Upper lobe of right lung (tissue), 1 donor: ENCODE measurements at places on chromosomes 5 and 9. TPM values are rescaled to one million over a fixed set of nuclear protein-coding genes. Genes with fewer than 3 reads are reported as not detected.

Gene CARTPT
- not detected for total RNA-seq

Gene FAT2
- 0.41 TPM for total RNA-seq

Gene CTNND2
- total RNA-seq, result 6.9 TPM

Gene CDC42SE2
- total RNA-seq, result 37.0 TPM

Gene CD180
- 3.0 TPM for total RNA-seq

Gene LECT2
- total RNA-seq, result not detected

DNA sequence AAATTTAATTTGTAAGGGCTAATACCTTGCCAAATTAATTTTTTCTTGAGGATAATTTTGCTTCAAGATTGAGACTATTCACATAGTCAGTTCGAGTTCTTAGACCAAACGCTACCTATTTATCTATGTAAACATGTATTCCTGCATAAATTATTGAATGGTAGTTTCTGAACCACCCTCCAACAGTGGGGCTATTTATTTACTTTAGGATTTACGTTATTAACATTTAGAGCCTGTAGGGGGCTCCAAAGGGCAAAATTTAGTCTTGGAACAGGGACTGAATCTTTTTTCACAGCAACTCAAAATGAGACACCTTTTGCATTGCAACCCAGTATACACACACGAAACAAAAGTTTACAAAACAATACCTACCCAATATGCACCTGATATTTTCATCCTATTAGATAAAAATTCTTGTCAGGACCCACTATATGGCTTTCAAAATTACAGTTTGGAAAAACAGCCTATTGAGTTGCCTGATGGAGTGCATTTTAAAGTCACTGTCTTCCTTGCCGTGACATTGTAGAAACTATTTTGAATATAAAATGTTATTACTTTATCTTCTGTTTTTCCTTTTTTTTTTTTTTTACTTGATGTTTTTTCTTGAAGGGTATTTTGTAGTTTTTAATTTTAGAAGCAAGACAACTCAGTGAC lies 47.1 kb upstream of the POU4F3 start:
- no peak for DNase-seq

- no peak for DNase-seq
Measured at GRCh38 chr9:88396836-88397577, 8.8 kb downstream of the SPIN1 start.

DNA sequence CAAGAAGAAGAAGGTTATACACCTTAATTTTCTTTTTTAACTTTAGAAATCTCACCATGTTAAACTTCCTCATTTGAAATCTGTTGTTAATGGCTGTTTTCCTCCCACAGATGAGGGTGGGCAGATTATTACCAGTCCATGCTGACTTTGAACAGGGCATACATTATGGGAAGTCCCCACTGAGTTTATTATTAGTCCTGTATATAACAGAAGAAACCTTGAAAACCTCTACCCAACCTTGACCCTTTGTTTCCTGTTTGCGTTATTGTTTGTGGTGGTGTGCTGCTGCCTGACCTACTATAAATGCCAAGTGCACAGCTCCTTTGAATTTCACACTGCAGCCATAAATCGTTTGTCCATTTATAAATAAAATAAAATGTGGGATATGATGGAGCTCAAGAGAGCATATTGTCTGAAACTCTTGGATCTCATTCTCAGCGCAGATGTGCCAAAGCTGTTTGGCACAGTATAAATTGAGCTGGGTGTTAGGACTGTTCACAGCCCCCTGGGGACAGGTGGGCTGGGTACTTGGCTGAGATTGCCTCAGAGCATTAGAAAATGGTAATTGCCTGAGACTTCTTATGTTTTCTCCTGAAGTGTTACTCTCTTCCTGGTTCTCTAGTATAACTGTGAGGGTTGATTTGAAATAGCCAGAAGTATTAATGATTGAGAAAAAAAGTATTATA lies 139.6 kb downstream of the SPATA31D1 start:
- DNase-seq, result no peak

- no peak for DNase-seq
Measured at GRCh38 chr5:96548905-96549304, 113.3 kb upstream of the CAST start.

DNA sequence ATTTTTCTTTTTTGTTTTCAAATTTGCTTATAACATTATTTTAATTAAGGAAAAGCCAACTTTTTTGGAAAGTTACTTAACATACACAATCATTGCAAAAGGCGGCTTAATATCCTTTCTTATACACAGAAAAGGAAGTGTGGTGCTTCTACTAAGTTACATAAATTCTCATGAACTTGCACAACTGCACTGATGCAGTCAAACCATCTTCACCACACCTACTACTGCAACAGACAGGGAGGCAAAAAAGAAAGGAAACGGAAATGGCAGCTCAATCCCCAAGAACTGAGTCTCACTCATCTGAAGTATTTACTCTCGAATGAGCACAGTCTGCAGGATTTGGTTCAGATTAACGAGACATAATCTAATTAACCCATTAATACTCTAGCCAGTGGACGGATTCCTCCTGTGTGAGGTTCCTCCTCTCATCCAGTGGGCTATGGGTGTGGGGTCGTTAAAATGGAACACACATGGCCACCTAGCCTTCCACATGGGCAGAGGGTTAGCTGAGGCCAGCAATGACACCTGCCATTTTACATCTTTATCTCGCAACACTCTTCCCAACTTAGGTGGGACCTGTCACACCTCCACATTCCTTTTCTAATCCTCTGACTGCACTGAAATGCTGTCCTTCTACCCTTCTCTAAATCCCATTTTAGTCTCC lies 30.0 kb downstream of the GOLM1 start:
- no peak for DNase-seq

DNA sequence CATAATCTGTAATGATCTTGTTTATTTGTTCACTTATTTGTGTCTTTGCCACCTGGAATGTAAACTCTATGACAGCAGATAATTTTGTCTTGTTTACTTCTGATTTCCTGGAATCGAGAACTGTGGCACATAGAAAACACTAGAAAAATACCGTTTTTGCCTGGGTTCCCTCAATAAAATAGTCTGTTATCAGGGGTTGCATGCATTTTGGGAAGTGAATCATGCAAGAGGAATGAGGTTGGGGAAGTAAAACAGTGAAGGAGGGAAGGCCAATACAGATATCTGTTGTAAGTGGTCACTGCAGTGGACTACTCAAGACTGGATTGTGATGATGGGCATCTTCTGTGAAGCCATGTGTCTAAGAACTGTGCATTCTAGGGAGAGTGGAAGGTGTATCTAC lies 45.2 kb upstream of the IL6ST start:
- DNase-seq, result no peak

DNA sequence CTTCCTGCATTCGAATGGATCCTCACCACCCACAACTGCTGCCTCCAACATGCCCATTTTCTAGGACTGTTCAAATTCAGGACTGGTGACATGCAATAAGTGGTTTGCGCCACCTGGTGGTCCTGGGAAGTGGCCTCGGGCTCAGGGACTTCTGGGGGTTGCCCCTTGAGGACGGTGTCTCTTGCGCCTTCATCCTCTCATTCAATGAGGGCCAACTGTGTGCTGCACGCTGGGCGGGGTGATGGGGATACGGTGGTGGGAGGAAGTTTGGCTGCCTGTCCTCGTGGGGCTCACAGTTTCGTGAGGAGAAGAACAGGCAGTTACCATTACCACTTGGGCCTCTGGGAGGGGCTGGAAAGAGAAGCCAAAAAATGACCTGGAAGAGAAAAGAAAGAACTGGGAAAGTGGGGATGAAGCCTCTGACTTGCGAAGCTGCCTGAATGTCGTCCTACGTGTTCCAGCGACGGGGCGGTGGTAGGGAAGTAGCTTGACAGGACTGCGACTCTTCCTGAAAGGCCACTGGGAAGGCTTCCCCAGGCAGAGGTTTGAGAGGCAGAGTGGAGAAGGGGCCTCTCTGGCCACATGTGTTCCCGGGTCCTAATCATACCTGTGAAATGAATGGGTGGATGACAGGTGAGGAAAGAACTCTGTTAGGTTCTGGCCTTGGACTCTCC lies 49.0 kb downstream of the PSD2 start:
- DNase-seq, result peak; percentile 86

DNA sequence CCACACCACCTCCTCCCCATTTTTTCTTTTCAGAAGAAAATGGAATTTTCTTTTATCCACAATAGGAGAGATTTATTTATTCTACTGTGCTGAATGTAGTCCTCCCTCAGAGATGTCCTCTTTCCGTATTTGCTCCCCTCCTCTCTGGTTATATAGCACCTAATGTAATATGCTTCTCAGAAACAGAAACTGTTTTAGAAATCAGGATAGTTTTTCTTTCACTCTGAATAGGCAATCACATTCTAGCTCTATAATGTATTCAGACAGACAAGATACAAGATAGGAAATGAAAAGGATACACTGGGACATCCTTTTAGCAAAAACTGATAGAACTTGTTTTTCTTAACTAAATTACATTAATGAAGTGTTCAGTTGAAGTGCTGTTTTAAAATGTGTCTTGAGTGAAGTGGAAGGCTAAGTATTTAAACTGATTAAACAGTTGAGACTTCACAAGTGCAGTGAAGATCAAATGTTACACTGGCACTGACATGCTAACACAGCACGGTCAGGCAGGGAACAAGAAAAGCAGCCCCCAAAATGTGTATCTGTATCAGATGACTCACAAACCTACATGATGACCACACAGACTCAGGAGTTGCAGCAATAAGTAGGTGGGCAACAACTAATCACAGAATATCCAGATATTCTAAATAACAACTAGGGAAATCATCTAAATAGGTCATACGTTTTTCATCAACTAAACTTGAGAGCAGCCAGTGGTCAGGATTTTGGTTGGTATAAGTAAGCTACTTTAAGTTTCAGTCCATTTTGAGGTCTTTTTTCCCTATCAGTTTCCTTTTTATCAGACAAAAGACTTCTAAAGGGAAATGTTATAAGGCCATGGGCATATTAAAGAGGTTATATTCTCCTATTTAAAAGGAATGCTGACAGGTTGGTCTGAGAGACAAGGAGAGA lies 260.4 kb downstream of the MLLT3 start:
- no peak for DNase-seq

GRCh38 chr9:70058569-70059116 lies 15.0 kb downstream of the MAMDC2 start:
- DNase-seq, result no peak

GRCh38 chr5:2032432-2032831 lies 149.7 kb upstream of the IRX4 start:
- DNase-seq, result no peak

GRCh38 chr9:36431078-36431477 lies 31.0 kb upstream of the RNF38 start:
- DNase-seq, result no peak

DNA sequence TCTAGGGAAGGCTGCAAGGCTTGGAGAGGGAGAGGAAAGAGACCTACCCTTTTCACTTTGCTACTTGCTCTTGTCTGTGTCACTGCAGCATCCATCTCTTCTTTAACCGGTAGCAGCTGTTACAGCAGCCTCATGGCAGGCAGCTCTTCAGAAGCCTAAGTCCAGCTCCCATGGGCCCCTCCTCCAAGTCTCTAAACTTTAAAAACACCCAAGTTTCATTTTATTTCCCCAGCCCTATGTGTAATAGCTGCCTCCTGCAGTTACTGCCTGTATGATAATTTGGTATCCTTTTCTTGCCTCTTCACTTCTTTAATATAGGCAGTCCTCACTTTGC lies 313.1 kb upstream of the PIK3R1 start:
- no peak for DNase-seq

DNA sequence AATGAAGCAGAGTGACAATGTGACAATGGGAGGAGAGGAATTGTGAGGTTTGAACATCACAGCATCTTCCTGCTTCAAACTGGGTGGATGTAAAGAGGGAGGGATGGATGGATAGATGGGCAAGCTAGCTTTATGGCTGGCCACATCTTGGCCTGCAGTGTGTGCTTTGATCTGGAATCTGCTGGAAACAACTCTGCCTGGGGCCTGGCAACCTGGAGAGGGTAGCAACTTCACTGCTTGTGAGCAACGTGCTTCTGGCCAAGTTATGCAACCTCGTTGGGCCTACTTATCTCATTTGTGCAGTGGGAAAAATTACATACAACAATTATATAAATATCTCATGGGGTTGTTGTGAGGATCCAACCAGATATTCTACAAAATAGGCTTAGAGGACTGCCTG lies 5.3 kb downstream of the IL9 start:
- DNase-seq, result no peak

DNA sequence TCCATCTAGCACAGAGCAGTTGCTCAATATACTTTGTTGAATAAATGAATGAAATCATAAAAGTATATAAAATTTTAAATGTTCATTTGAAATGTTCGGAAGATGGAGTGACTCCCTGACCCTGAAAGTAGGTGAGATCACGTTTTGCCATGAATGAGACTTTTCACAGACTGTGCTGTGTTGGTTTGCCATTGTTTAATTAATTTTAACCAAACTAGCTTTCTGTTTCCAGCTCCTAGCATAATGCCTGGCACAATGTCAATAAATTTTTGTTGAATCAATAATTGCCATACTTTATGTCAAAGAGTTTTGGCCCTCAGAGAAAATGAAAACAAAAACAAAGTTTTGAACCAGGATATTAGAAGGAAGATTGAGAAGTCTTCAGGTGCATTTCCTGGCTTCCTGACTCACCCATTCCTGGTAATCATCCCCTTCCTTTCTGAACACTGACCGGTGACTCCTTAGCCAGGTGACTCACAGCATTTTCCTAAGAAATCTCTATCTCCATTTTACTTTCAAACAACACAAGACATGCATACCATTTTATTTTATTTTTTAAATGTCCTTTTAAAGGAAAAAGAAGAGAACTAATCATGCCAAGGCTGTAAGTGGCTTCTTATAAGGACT lies 15.1 kb downstream of the SLC28A3 start:
- DNase-seq, result no peak

DNA sequence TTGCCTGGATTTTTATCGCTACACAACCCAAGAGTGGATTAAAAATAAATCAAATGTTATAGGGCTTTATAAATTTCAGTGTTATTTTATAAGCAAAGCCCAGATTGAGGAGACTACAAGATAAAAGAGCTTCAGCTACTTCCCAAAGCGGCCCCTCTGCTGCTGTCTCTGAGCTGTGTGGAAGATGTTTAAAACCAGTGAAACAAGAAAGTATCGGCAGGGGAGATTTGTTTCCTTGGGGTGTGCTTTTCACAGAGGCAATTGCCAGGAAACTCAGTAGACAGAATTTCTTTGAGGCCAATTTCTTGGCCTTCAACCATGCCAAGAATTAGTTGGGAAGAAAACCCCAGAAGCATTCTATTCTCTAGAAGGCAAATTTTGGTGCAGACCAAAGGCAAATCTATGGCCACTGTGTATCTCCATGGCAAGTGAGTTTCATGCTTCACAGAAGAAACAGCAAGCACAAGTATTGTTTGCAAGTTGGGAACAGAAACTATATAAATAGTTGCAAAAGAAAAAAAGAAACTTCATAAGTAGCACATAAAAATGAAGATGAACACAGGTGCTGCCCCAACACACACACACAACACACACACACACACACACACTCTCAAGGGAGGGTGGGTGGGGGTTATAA lies 197.2 kb downstream of the PARP8 start:
- DNase-seq, result no peak

- no peak for DNase-seq
Measured at GRCh38 chr9:89978185-89978584, 373.4 kb downstream of the GADD45G start.

DNA sequence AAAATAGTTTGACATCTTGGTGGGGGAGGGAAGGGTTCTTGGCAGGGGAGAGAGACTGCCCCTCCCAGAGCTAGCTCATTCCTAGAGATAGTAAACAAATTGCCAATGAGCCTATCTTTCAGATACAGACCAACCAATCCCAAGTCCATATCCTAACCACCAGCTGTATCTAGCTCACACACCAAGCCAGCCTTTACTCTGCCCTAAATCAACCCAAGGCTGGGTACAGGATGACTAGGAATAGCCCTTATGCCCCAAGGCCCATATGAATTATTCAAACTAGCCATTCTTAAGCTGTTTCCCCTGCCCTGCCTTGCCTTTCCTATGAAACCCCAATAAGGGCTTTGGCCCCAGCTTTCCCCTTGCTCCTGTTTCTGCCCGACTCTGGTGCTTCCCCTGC lies 281.3 kb upstream of the PANK3 start:
- no peak for DNase-seq
